ENCODE measurements at places on chromosomes 1 and 21.
A peak's percentile ranks its signal among the peaks of the same experiment; 100 is the strongest.

DNA sequence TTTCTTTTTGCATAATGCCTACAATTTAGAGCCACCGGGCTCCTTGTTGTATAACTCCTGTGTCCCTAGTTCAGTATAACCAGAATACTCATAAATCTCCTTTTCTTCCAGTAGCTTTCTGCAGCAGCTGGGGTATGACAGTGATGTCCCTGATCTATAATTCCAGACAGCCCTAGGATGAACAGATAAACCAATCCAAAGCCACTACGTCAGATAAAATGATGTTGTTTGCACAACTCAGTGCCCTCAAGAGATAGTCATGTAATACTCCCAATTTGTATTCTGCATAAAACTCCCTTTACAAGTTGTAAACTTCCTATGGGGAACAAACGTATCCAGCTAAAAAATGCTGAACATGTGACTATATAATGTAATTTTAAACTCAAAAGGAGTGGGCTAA, 44.7 kb downstream of the ZNF326 start:
- no peak for DNase-seq

DNA sequence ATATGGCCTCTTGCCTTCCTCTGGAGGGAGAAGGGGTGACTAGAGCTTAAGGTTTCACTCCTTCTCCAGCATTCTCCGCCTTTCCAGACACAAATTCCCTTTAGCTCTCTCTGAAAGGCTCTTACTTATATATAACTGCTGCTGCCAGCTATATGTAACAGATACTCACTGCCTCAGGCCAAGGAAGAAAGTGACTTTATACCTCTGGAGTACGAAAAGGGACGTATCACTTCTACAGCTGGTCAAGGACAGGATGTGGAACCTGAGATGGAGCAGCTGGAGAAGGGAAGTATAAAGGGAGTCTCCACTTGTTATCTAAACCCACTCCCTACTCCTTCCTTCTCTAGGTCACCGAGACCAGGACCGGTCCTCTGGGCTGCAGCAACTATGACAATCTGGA, 102.4 kb downstream of the BRINP2 start:
- DNase-seq: no peak

- peak; percentile 26 for DNase-seq
Observed at GRCh38 chr1:32400876-32401631, 6.8 kb upstream of the BSDC1 start.

- no peak for DNase-seq
Observed at GRCh38 chr1:47921935-47922415, 75.2 kb downstream of the TRABD2B start.

GRCh38 chr21:25809013-25809412, 74.2 kb downstream of the GABPA start:
- no peak for DNase-seq

GRCh38 chr21:41411449-41412089, 14.5 kb upstream of the MX1 start:
- DNase-seq: no peak

GRCh38 chr1:17886838-17887441, 131.8 kb downstream of the ACTL8 start:
- DNase-seq: no peak

- DNase-seq: no peak
Observed at GRCh38 chr1:100719490-100719889, at the start of gene VCAM1. Gene VCAM1, plus strand, starts transcription at chr1:100719742. Its CDS starts 119 bp downstream, at chr1:100719861.

DNA sequence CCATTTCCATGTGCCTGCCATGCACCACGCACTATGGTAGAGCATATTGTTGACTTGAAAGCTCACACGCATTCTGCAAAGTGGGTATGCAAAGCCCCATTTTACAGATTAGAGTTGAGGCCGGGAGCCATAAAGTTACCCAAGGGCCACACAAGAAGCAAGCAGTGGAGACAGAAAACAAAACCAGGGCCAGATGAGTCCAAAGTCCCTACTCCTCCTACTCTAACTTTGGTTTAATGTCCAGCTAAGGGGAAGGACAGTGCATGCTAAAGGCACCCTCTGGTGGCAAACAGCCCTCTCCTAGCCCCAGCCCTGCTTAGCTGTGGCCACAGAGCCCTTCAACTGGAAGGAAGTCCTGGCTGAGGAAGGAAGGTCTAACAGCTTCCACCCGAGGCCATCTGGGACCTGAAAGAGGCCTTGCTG, 74.9 kb downstream of the SLC66A1 start:
- DNase-seq: no peak

GRCh38 chr21:36005018-36005417, 55.3 kb downstream of the SETD4 start:
- no peak for DNase-seq

GRCh38 chr21:31052489-31053142, 14.3 kb upstream of the KRTAP19-8 start:
- no peak for DNase-seq

GRCh38 chr21:20729376-20729775, 268.8 kb upstream of the NCAM2 start:
- DNase-seq: no peak

DNA sequence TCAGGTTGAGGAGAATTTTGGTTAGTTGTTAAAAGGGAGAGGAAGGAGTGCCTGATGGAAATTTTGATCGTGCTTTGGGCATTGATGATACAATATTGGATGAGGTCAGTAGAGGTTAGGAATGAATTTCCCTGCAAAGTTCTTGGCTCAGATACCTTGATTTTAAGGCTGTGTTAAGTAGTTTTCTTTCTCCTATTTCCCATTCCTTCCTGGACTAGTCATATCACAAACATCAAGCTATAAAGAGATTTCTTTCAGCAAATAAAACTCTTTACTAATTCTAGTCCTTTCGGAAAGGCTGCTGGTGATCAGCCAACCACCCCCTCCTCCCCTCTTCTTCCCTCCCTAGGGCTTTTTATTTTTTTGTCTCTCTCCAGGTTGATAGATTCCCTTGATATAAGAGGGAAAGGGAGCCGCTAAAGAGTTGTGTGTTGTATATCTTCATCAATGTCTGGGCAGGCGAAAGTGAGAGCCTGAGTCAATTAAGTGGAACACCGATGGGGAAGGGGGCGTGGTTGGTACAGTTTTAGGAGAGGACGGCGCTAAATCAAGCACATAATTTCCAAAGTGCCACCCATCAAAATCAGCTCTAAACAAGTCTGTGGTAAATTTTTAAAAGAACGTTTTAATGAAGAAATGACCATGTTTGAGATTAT, 100.1 kb upstream of the PLXNA2 start:
- no peak for DNase-seq

- no peak for DNase-seq
Observed at GRCh38 chr1:239387304-239388158, 1.2 kb downstream of the CHRM3 start.

- DNase-seq: no peak
Observed at GRCh38 chr1:96643519-96643918, 78.1 kb upstream of the PTBP2 start.

Data from stimulated activated naive B cell treated with anti-CD40 and anti-IgM and Interleukin-4, amounts not matched to agents 10 μg/mL and 1 μg/mL and 100 μg/mL, for 72 hours (primary cell).